A549 treated with CpdA at 1 μM for 4 hours (cell line): ENCODE measurements at places on chromosomes 12 and 14. TPM values are rescaled to one million over a fixed set of nuclear protein-coding genes. Genes with fewer than 3 reads are reported as not detected.

Gene KLRF1
- not detected in 5 replicates for total RNA-seq

Gene RTL1
- total RNA-seq = 0.23 to 0.35 TPM (median 0.31 TPM) in 5 replicates

Gene RDH11
- 59.7 to 71.1 TPM (median 63.5 TPM) in 5 replicates for total RNA-seq

Gene UNG
- total RNA-seq = 88.3 to 90.5 TPM (median 89.3 TPM) in 5 replicates

Gene TTC9
- 1.8 to 2.1 TPM (median 2.0 TPM) in 5 replicates for total RNA-seq

Gene ASPG
- 0.02 TPM in 1 of 5 replicates, not detected in the others for total RNA-seq

Gene OR6C75
- not detected in 5 replicates for total RNA-seq

Gene OR10P1
- not detected in 5 replicates for total RNA-seq

Gene IL22
- total RNA-seq = not detected in 5 replicates

Gene ACRBP
- total RNA-seq = 0.10 to 0.24 TPM (median 0.18 TPM) in 4 of 5 replicates, not detected in the other

Gene TIGAR
- total RNA-seq = 40.2 to 47.6 TPM (median 42.8 TPM) in 5 replicates

Gene CDH24
- total RNA-seq = 3.0 to 5.1 TPM (median 4.5 TPM) in 5 replicates

Gene KLHL28
- 5.1 to 6.4 TPM (median 5.6 TPM) in 5 replicates for total RNA-seq

Gene LMNTD1
- total RNA-seq = not detected in 5 replicates

Gene CIDEB
- 0.18 to 0.50 TPM (median 0.32 TPM) in 5 replicates for total RNA-seq

Gene PAX9
- 1.8 to 2.7 TPM (median 2.3 TPM) in 5 replicates for total RNA-seq

Gene HOXC13
- total RNA-seq = 7.5 to 12.4 TPM (median 8.7 TPM) in 5 replicates

Gene ADAM20
- 0.01 TPM in 1 of 5 replicates, not detected in the others for total RNA-seq

Gene GSG1
- 0.10 to 0.28 TPM (median 0.26 TPM) in 5 replicates for total RNA-seq

Gene MTA1
- 57.8 to 88.0 TPM (median 75.8 TPM) in 5 replicates for total RNA-seq

Gene GSC
- 0.23 to 0.68 TPM (median 0.44 TPM) in 5 replicates for total RNA-seq

Gene SELPLG
- total RNA-seq = 0.44 to 1.1 TPM (median 1.0 TPM) in 5 replicates

Gene MYO1A
- 0.12 to 0.55 TPM (median 0.22 TPM) in 4 of 5 replicates, not detected in the other for total RNA-seq

Gene STON2
- total RNA-seq = 0.63 to 0.93 TPM (median 0.73 TPM) in 5 replicates

Gene TMTC2
- 0.73 to 1.4 TPM (median 1.2 TPM) in 5 replicates for total RNA-seq

Gene TMEM132D
- total RNA-seq = not detected in 5 replicates

Gene BDKRB2
- 3.4 to 7.0 TPM (median 6.2 TPM) in 5 replicates for total RNA-seq

Gene ZDHHC22
- total RNA-seq = 0.20 to 0.37 TPM (median 0.31 TPM) in 5 replicates
